ENCODE measurements at places on chromosomes 5 and 9.

DNA sequence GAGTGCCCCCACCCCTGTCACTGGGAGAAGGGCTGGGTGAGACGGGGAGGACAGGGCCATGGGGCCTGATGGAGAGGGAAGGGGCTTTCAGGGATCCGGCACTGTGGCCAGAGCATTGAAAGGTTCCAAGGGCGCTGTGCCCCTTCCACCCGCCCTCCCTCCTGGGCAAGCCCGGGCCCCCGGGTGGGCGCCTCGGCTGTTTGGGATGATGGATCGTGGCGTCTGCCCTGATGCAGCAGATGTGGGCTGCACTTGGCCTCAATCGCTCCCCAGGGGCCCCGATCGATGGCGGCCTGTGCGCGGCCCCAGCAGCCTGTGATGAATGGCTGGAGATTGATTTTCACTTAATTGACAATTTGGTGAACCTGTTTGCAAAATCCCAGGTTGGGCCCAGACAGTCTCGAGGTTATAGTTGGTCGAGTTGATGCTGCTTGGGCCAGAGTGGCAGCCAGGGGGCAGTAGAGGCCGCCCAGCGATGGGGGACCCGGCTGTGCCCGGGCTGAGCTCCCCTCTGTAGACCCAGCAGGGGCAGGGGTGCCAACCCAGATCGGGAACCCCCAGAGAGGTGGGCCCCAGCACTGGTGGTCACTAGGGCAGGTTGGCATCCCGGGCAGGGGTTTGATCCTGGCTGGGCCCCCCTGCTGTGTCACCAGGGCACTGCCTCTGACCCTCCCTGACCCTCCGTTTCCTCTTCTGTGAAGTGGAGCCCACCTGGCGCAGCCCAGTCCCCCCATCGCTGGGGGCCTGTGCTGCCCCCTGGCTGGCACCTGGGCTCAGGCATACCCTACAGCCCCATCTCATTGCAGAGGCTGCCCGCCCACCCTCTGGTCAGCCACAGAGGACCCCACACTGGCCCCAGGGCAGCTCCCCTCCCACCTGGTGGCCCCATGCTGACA lies 34.7 kb downstream of the LHX3 start:
- DNase-seq, result peak; percentile 8

- no peak for DNase-seq
Measured at GRCh38 chr9:127595611-127596010, 16.5 kb upstream of the STXBP1 start.

DNA sequence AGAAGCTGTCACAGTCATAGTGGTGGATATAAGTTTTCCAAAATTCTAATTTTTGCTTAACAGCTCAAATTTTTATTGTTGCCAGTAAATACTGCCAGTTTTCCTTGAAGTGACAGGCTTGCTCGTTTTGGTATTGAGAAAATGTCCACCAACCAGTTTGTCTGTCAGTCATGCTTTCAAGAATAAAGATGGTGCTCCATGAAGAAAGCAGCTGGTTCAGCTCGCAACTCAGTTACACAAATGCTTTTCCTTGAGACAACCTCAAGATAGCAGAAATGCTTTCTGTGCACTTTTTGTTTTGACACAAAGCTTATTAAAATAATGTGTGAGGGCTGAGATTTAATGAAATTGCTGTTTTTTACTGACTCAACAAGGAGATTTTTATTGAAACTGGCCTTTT lies 135.7 kb downstream of the LRRC70 start:
- DNase-seq, result no peak

DNA sequence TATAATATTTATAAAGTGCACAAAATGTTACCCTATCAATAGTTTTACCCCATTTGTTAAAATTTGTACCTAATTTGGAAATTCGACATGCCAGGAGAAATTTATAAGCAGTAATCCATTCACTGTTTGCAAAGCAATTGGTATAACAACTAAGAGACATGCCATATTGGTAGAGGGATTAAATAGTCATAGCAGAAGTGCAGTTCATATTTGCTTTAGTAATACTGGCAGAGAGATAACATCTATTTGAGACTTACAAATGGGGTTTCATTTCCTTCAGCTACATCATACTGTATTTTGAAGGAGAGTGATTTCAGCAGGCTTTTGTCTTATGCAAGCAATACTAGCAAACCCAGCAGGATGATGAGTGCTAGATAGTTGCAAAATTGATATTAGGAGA lies 610.4 kb upstream of the CDH10 start:
- no peak for DNase-seq

DNA sequence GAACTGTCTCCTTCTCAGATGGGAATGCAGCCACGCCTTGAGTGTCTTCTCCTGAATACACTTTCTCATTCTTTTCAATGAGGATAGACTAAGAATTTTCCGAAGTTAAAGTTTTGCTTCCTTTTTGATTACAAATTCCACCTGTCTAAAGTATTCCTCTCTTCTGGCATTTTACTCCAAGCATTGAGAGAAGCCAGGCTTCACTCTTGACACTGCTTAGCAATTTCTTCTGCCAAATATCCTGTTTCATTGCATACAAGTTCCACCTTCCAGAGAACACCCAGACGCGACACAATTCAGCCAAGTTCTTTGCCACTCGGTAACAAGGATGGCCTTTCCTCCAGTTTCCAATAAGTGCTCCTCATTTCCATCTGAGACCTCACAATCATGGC lies 35.6 kb upstream of the COL5A1 start:
- peak; percentile 30 for DNase-seq

- no peak for DNase-seq
Measured at GRCh38 chr9:123355761-123356431, at the start of gene CRB2. CRB2 (plus strand) TSS chr9:123356197; CDS start chr9:123356261, 64 bp downstream.

DNA sequence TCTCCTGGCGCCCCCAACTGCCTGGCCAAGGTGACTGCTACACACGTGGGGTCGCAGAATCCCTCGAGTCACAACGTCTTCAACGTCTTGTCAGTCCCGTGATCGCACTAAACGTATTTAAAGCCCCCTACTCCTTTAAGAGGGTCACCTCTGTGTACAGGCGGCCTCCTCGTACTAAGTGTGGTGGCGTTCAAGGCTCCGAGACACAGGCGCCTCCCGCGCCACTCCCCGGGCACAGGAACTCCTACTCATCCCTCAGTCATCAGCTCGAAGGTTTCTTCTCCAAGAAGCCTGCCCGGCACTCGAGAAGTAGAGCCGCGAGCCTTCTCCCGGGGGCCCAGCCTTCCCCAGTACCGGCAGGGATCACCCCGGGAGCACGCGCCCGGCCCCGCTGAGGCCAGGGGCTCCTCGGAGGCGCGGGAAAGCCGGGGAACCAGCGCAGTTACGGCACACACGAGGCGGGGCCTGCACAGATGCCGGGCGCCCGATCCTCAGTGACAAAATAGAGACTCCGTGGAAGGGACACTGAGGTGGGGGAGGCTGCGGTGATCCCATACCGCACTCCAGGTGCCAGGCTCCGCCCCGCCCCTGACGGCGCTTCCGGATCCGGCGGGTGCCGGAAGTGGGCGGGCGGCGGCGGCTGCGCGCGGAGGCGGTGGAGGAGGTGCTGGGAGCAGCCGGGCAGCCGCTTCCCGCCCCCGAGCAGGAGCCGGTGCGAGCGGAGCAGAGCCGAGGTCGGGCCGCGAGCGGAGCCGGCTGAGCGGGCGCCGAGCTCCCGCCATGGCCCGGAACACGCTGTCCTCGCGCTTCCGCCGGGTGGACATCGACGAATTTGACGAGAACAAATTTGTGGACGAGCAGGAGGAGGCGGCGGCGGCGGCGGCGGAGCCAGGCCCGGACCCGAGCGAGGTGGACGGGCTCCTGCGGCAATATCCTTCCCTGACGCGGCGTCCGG lies 6.9 kb downstream of the ARPC5L start:
- peak; percentile 59 for DNase-seq

GRCh38 chr5:395921-396530 lies 47.0 kb upstream of the EXOC3 start:
- DNase-seq, result no peak

GRCh38 chr9:37026931-37027581 lies 7.0 kb downstream of the PAX5 start:
- no peak for DNase-seq

DNA sequence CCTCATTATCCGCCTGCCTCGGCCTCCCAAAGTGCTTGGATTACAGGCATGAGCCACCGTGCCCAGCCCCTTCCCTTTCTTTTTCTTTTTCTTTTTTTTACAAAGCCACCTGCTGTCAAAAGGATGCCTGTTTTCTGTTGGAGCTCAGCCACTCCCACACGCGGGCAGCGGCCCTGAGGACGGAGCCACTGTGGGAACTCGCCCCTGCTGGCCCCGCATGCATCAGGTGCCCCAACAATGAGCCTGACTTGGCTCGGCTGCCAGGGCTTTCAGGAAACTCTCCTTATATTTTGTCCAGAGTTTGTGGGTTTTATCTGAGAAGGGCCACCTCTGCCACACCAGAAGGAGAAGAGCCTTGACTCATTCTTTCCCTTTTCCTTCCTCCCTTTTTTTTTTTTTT lies 37.1 kb upstream of the LRRC14B start:
- no peak for DNase-seq

GRCh38 chr5:36694351-36694750 lies 87.9 kb downstream of the SLC1A3 start:
- no peak for DNase-seq

- DNase-seq, result peak; percentile 71
Measured at GRCh38 chr5:140611020-140611521, 21.9 kb downstream of the CD14 start.

DNA sequence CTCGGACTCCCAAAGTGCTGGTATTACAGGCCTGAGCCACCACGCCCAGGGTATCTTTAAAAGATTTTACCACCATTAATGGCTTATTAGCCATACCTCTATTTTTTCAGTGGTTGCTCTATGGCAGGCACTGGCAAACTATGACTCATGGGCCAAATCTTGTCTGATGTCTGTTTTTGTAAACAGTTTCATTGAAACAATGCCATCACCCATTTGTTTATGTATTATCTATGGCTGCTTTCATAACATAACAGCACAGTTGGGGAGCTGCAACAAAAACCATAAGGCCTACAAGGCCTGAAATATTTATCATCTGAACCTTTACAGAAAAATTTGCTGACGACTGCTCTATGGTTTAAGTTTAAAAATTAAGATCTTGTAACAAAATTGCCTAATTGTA lies 66.8 kb downstream of the SLC38A9 start:
- DNase-seq, result peak; percentile 42

- DNase-seq, result peak; percentile 46
Measured at GRCh38 chr5:142248853-142249462, 75.9 kb downstream of the SPRY4 start.

GRCh38 chr5:57499262-57500050 lies 16.8 kb upstream of the ACTBL2 start:
- DNase-seq, result peak; percentile 92

GRCh38 chr9:92558612-92559374 lies 23.0 kb upstream of the ECM2 start:
- no peak for DNase-seq

DNA sequence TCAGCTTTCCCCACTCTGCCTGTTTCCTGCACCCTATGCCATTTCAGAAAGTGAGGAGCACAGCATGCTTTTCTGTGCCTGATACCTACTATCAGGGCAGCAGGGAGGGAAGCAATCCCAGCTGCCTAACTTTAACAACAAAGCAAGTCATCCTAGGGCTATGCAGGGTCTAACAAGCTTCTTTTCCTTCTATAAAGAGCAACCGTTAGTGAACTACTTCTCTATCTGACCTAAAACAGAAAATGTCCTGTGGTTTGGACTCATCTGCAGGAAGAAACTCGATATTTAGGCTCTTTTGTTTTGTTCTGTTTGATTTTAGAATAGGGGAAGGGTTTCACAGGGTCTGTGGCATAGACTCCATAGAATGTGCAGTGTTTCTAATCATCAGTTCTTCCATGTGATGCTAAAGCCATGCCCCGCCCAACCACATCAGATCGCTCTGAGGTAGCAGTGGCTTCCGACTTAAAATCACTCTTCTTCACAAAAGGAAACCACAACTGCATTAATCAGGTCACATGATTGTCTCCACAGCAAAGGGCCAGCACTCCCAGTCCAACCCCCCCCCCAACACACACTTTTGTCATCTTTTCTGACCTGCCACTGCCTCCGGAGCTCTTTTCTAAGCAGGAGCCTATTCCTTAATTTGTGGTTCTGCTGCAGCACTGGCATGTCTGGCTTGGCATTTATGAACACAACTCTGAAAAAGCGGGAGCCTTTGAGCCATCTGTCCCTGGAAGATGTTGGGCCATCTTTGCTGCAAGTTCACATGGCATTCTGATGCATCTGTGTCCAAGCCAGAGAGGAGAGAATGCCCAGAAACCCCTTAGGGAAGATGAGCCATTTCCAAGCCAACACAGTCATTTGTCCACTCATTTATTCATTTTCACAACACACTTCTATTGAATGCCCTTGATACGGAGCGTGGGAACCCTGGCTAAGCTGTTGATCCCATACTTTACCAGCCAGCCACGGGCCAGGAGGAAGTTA lies 71.6 kb downstream of the CFAP90 start:
- DNase-seq, result no peak

- DNase-seq, result no peak
Measured at GRCh38 chr9:69004836-69005235, 9.1 kb downstream of the PRKACG start.

- DNase-seq, result peak; percentile 60
Measured at GRCh38 chr5:159096243-159096923, 3.3 kb downstream of the EBF1 start.

GRCh38 chr5:58041884-58042283 lies 418.0 kb downstream of the PLK2 start:
- DNase-seq, result no peak

DNA sequence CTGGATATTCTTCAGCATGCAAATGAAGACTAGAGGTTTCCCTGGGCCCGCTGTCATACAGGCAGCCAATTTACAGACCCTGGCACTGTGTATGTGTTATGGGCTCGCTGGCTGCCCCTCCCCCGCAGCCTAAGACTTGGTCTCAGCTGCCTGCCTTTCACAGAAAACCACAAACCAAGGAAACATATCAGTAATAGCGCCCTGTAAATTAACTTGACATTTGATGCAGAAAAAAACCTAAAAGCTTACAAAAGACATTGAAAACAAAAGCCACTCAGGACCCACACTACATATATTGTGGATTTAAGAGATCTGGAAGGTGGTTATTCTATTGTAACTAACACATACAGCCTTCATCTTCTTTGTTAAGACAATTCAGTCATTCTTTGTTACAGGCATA lies 287.0 kb upstream of the TMEM161B start:
- no peak for DNase-seq

- peak; percentile 25 for DNase-seq
Measured at GRCh38 chr5:33713136-33713765, 178.5 kb downstream of the ADAMTS12 start.

All from fibroblast of the aortic adventitia (primary cell).